ENCODE measurements at places on chromosomes 11 and 22. TPM values are rescaled to one million over a fixed set of nuclear protein-coding genes. Genes with fewer than 3 reads are reported as not detected.

Gene ADAMTS8
- total RNA-seq = not detected

Gene IRAG1
- total RNA-seq = not detected

Gene MAPK8IP2
- total RNA-seq = 0.09 TPM

Gene NELL1
- total RNA-seq = not detected

- no peak for DNase-seq
These were observed 65.4 kb downstream of the PRR5L start for GRCh38 chr11:36361472-36361871.

GRCh38 chr11:34299284-34299972 is 58.4 kb downstream of the ABTB2 start:
- no peak for DNase-seq

DNA sequence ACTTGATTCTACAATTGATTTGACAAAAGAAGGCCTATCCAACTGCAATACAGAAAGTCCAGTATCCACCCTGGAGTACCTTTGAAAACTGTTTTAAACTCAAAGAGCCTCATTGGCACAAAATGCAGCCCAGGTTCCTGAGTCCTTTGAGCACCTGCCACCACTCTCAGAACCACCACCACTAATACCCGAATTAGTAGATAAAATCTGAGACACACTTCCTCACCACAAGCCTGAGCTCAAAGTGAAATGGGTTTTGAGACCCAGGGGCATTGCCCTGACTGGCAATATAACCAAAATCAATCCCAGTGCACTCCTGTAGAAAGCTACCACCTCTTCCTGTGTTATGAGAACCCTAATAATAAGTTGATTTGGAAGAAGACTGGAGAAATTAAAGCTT is 215.7 kb downstream of the CSNK2A3 start:
- DNase-seq = no peak

GRCh38 chr11:11980841-11981308 is 27.6 kb downstream of the DKK3 start:
- no peak for DNase-seq

DNA sequence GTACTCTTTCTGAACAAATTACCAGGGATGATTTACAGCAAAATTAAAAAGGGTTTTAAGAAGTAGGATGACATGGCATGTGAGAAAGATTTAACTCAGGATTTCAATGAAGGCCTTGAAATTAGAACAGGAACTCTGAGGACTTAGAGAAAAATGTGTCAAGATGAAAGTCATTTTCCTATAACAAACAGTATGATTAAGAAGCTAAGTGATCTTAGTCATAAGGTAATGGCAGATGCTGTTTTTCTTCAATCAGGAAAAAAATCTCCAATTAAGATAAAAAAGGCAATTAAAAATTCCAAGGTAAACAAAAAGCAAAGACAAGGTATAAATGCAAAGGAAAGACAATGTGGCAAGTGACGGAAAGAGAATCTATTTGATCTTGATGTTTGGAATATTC is 73.5 kb downstream of the GAB2 start:
- DNase-seq = no peak

DNA sequence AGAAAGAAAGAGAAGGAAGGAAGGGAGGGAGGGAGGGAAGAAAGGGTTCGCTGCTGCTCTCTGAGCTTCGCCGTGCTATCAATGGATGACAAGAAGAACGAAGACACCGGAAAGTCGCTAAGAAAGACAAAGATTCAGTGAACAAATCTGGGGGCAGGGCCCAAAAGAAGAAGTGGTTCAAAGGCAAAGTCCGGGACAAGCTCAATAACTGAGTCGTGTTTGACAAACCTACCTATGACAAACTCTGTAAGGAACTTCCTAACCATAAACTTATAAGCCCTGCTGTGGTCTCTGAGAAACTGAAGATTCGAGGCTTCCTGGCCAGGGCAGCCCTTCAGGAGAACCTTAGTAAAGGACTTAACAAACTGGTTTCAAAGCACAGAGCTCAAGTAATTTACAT is 2.9 kb upstream of the TTLL1 start:
- no peak for DNase-seq

Data from activated T-helper 2 cell treated with anti-CD3 and anti-CD28 coated beads, Interferon-gamma antibody, Interleukin-2, Interleukin-4, amounts not matched to agents 10 μg/mL and 5 μg/mL and 100 μg/mL, durations not matched to agents 14 hours and 24 hours and 36 hours (primary cell).